GM23338 (cell line): ENCODE measurements at places on chromosomes 2 and 18. TPM values are rescaled to one million over a fixed set of nuclear protein-coding genes. Genes with fewer than 3 reads are reported as not detected.

Gene IL36A
- total RNA-seq, result not detected in 2 replicates

Gene TEX44
- total RNA-seq, result not detected in 2 replicates

Gene EPB41L3
- total RNA-seq, result 11.7 and 17.0 TPM in 2 replicates

Gene TCF23
- total RNA-seq, result 0.07 TPM in 1 of 2 replicates, not detected in the other

GRCh38 chr2:33022395-33022985 lies 75.7 kb downstream of the LTBP1 start:
- H3K4me1 ChIP-seq, result peaks cover 8% of the 10 kb centered on the region; the same call in 1 of the 2 replicates
- no peak for DNase-seq
- no peak overlapping the region for H3K27ac ChIP-seq
- H3K27me3 ChIP-seq, result no peaks in the 10 kb centered on the region

- H3K4me3 ChIP-seq, result no peak overlapping the region
- no peaks in the 10 kb centered on the region for H3K36me3 ChIP-seq
- H3K27ac ChIP-seq, result no peak overlapping the region
- no peaks in the 10 kb centered on the region for H3K27me3 ChIP-seq
Observed at GRCh38 chr2:160324161-160324800, 124.2 kb upstream of the ITGB6 start.
